T-cell (primary cell): ENCODE measurements at places on chromosomes 4 and X.

DNA sequence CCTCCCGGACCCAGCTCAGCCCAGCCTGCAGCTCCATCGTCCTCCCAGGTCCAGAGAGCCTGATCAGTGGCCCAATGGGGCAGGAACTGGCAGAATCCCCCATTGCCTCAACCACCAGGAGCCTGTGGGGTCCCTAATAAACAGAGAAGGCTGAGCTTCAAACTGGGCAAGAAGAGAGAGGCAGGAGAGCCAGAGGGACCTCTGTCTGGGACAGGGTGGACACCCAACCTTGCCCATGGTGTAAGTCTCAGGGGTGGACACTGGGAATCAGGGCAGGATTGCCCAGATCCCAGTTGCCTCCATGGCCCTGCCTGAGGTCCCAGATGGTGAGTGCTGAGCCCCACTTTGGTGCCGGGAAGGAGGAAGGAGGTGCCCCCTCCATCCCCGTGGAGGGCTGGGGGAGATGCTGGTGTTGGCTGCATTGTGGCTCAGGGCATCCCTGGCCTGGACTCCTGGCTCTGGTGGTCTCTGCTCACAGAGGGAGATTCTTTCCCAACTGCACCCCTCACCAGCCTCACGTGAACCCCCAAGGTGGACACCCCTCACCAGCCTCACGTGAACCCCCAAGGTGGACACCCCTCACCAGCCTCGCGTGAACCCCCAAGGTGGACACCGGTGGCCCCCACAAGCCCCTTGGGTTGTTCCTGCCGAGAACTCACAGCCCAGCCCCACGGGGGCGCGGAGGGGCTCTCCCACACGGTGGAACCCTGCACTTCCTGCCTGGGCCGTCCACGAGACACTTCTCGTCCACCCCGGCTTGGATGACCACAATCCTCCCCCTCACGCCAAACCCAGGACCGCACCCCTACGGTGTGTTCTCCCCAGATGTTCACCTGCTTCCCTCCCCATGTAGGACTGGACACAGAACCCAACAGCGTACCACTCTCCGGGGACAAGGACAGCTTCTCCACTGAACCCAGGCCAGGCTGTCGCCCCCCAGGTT lies 5.4 kb downstream of the CPLX1 start:
- DNase-seq, result no peak

DNA sequence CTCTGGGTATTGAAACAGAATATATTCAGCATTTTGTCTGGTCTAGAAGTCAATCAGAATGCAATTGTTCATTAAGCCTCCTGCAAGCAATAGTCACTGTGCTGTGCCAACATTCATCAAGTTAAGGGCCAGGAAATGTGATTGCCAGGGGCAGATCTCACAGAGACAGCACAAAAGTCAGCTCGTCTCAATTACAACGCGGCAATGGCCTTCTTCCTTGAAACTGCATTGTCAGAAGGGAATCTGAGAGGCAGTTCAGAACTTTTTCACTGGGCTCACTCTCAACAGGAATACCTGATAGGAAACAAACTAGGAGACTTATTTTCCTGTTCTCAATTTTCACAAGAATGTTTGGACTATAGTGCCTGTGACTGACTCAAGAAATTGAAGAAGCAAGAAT lies 131.1 kb upstream of the NR3C2 start:
- no peak for DNase-seq

DNA sequence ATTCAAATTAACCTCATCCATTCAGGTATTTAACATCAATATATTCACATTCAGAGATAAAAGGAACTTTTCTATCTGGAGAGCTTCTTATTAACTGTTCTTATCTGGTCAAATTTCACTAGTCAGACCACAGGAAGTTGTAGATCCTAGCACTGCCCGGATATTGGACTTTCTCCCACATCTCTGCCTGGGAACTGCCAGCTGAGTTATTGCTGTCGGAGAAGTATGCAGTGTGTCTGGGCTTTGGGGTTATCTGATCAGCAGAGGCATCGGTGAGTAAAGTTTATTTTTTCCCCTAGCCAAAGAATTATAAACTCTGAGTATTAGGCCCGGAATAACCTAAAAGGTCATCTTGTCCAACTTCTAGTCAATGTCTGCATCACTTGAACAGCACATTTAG lies 45.1 kb downstream of the OR13H1 start:
- DNase-seq, result no peak

DNA sequence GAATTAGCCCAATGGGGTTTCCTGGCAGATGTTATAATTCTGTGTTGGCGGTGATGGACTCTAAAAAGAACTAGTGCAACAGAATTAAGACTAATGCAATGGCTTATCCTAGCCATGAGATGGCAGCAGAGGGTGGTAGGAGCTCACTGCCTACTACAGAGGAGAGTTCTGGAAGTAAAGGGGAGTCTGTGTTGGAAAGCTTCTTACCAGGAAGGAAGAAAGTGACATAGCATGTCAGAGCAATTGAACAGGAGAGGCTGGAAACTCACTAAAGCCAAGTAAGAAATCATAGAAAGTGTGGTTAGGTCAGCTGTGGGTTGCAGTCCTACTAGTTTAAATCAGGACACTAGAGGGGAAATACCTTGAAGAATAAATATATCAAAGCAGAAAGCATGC lies 6.3 kb upstream of the TRPC5OS start:
- no peak for DNase-seq

DNA sequence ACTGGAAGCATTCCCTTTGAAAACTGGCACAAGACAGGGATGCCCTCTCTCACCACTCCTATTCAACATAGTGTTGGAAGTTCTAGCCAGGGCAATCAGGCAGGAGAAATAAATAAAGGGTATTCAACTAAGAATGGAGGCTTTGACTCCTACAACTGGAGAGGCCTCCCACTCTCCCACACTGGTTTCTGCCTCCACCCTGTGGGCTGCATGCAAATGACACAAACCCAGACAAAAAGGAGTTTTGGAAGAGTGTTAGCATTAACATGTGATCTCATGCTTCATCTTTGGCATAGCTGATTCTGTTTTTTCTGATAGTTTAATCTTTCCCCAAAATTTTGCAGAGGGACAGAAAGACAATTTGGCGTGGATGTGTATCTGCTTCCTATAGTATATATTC lies 80.8 kb upstream of the IQCM start:
- DNase-seq, result no peak

DNA sequence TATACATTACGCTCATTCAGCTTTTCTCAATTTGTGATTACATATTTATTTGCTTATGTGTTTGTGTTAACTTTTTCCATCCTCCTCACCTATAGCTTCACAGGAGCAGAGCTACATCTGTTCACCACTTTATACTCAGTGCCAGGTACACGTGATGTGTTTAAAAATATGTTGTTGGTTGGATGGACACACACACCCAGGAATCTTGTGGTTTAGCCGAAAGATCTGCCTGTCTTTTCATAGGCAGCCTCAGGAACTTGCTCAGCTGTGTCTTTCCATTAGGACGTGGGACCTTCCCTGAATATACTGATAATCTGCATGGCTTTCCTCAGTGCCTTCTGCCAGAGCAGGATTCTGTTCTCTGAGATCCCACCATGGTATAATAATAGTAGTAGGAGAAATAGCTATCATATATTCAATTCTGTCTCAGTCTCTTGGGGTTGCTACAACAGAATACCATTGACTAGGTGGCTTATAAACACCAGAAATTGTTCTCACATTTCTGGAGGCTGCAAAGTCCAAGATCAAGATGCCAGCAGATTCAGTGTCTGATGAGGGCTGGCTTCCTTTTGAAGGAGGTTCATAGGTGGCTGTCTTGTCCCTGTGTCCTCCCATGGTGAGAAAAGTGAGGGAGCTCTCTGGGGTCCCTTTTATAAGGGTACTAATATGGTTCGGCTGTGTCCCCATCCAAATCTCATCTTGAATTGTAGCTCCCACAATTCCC lies 50.0 kb upstream of the SOD3 start:
- no peak for DNase-seq

DNA sequence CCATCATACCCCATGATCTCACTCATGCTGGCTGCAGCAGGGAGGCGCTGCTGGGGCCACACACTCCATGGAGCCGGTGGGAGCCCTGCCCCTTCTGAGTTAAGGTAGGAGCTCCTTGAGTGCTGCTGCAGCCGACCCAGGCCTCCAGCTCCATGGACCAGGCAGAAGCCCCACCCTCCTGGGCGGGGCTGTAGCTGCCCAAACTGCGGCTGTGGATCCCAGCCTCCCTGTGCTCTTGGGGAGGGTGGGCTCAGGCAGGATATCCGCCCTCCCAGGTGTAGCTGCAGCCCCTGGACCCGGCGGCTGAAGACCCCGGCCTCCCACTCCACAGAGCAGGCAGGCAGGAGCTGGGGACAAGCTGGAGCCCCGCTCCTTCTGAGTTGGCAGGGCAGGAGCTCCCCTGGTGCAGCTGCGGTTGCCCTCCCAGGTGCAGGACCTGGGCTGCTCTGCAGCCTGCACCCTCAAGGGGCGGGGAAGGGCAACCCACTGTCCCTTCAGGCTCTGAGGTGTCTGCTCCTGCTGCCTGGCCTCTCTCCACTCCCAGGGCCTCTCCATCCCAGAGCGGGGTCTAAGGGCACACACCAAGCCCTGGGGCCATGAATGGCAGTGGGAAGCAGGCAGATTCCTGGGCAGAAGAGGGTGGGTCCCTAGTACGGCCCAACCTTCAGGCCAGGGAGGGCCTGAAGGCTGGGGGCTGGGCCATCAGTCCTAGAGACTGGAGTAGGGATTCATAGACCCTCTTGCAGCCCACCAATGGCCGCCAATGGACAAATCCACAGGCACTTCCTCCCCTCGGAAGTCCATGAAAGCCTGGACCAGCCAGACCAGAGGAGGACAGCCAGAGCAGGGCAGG lies 466.1 kb downstream of the DTHD1 start:
- no peak for DNase-seq

GRCh38 chr4:174255786-174256185 lies 27.7 kb downstream of the FBXO8 start:
- DNase-seq, result no peak

- DNase-seq, result no peak
Measured at GRCh38 chr4:150569998-150570535, 11.9 kb upstream of the MAB21L2 start.

DNA sequence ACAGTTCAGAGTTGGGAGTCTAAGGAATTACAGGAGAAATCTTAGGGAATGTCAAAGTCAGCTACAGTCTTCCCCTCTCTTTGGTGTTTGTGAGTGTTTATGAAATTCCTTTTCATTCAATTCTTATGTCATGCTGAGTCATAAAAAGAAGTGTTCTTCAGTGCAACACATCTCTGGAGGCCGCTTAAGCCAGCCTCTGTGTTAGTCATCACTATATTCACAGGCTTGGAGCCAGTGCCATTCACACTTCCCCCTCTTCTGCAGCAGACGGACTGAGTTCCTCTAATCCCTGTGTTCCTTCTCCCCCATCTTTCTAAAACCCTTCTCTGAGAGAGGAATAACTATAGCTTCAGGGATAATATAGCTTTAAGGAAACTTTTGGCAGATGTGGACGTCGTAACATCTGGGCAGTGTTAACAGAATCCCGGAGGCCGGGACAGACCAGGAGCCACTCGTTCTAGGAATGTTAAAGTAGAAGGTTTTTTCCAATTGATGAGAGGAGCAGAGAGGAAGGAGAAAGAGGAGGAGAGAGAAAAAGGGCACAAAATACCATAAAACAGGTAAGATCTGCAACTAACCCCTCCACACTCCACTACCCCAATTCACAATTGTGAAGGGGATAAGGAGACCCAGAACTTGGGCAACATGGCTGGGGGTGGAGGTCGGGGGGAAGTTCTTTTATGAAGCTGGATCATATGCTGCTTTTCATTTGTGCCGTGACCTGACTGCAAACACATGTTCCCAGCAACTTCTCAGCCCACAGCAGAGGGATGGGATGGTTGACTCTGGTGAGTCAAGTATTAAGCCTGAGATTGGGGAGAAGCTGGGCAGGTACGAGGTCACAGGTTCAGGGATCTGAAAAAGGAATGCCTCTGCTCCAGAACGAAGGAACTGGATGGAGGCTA lies at the start of gene SRPX2:
TSS of gene SRPX2 (plus strand) at position 244 of the 905 bp plus-strand sequence. CDS start 2,124 bp downstream, outside the sequence.
- DNase-seq, result no peak

- DNase-seq, result no peak
Measured at GRCh38 chr4:53711926-53712325, 120.6 kb upstream of the LNX1 start.

DNA sequence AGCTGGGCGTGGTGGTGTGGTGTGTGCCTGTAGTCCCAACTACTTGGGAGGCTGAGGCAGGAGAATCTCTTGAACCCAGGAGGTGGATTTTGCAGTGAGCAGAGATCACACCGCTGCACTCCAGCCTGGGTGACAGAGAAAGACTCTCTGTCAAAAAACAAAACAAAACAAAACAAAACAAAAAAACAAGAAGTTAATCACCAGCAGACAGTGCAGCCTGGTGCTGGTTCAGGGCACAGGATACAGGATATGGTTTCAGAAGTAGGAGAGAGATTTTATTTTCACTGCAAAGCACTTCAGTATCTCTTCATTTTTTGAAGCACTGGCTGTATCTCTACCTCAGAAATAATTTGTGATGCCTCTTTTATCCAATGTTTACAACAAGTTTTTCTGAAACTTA lies 1222.9 kb upstream of the PRKX start:
- no peak for DNase-seq

DNA sequence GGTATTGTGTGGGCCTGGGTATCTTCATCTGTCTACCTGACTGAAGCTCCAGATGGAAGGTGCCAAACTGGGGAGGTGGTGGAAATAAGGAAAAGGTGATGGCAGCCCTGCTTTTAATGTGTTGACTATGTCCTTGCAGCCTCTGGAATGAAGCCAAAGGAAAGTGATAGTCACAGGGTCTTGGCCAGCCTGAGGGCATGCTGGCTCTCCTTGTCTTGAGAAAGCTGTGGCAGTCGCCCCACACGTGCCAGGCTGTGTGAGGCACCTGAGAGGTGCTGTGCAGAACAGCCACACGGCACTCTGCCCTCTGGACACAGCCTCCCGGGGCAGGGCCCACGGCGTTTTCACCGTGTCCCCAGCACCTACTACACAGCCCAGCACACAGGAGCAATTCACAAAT lies 77.6 kb downstream of the NAT8L start:
- DNase-seq, result no peak

DNA sequence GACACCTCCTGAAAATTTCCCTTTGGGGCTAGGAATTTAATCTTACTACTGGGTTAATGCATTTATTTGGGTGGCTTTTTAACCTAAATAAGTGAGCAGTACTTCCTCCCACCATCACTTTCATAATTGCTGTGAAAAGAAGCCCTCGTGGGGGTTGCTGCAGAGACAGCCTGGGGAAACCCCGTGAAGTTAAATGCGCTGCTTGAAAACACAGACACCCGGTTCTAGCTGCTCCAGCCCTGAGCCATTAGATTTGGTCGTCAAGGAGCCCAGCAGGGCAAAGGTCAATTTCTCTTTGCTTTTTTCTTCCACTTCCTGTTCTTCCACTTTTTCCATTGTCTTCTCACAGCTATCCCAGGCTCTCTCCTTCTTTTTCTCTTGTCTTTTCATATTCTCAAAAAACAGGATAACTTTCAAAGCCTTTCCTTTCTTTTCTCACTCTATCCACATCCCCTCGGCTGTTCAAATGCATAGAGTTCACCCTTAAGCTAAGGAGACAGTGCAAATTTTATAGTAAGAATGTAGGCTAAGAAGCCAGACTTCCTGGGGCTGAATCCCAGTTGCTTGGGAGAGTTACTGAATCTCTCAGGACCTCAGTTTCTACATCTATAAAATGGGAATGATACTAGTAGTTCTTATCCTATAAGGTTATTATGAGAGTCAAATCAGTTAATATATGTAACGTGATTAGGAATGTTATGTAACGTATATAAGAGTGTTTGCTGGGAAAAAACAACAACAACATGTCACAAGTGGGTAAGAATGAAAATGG lies 91.5 kb upstream of the ZNF827 start:
- no peak for DNase-seq
